ENCODE measurements at places on chromosomes 4 and X.

DNA sequence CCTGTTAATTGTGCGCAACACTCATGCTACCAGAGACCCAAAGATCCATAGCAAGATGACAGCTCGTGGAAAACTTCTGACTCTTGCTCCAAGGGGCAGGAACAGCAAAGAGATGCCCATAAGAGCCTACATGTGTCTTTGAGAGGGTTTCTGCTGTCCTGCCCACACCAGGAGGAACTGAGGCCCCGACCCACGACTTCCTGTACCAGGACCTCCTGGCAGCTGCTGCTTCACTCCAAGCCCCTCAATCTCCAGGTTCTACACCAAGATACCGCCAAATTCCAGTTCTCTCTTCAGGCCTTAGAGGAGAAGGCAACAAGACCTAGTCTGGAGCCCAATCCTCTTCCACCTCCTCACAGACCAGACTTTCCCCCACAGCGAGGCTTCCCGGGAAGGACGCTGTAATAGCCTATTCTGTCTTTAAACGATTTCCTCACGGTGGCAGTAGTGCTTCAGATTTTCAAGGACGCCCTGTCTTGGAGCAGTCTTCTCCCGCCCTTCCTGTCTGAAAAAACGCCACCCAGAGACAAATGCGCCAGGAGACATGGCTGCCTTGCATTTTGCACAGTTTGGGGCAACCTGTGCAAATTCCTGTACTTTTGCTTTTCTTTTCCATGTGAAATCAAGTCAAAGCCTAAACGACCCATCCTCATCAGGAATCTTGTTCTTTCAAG, 230.2 kb upstream of the STK26 start:
- peak; percentile 75 for DNase-seq

DNA sequence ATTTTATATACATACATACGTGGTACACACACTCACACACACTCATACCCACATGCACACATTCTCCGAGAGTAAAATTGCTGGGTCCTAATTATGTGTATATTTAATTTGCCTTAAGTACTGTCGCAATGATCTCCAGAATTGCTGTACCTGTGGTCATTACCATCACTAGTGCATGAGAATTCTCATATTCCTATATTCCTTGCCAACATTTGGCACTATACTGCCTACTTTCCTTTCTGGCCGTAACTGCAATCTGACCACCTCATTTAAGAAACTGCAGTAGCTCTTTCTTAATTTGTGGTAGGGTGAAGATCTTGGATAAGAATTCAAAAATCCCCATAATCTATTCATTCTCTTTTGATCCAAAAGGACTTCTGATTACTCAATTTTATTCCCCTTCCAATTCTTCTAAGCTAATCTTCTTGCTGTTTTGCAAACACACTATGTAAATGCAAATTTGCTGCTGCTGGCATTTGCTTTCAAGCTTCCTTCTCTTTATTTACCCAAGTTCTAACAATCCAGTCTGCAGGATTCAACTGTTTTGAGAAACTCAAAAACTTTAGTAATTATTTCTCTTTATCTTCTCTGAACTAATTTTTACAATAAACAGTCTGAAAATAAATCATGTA, 45.1 kb downstream of the ASIC5 start:
- no peak for DNase-seq

DNA sequence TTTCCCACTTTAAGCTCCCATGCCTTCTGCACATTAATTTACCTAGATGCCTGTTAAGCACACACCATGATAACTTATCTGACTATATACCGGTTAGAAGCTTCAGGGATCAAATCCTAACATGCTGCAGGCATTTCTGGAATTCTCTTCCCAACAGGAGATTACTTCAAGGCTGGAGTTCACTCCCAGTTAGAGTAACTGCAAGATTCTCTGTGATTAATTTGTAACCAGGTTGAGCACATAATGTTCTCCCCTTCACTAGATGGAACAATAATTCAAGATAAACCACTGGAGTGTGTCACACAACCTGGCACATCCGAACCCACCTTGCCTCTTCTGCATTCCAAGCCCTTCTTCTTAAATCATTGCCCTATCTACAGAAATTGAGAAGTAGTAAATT, 11.8 kb upstream of the UGT2A3 start:
- no peak for DNase-seq

DNA sequence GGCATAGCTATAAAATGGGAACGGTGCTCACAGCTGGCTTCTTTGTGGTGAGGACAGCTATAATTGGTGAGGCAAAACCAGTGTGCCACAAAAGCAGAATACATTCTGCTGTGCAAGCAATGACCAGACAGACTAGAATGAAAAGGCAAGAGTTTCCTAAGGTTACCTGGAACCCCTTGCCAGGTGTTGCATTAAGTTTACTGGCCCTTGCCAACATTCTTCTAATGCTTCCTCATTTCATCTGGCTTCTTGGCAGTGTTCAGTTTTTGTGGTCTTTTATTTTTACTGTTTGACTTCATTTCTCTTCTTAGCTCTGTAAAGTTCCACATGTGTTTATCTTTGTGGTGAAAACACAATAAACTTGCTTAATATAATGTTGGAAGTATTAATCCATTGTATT, 131.4 kb downstream of the PTTG2 start:
- no peak for DNase-seq

DNA sequence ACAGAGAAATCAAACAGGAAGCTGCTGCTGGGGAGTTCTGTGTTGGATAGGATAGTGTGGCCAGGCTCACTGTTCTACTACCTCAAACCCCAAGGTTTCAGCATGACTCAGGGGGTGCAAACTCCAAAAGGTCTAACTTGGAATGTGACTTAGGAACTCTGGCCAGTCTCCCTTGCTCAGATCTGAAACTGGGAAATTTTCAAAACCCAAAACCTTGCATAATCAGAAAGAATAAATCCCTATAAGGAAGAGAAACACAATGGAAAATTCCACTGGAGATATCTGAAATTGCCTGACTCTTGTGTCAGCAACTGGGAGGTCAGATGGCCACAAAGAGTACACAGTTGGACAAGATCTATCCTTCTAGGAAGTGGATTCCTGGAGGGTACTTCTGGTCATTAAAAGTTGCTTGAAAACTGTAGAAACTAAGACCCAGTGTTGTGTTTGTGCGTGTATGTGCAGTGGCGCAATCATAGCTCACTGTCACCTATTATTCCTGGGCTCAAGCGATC, 58.0 kb downstream of the PPEF2 start:
- peak; percentile 77 for DNase-seq

GRCh38 chr4:25667931-25668557, 12.4 kb downstream of the SLC34A2 start:
- DNase-seq = peak; percentile 18

DNA sequence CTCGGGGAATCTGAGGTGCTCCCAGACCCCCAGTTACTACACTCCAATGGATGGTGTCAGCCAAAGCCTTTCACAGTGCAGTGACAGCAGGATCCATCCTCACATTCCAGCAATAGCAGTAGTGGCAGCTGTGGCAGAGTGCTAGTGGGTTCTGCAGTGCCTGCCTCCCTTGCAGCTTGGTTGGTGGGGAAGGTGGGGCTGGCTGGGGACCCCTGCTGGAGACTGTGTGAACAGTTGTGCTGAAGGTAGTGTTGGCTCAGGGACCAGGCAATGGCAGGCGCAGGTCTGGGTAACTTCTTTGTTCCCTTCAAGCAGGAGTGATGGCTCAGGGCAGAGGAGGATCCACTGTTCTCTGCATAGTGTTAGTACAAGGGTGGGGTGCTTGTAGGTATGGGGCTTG, 343.7 kb upstream of the TRAM1L1 start:
- DNase-seq = no peak

DNA sequence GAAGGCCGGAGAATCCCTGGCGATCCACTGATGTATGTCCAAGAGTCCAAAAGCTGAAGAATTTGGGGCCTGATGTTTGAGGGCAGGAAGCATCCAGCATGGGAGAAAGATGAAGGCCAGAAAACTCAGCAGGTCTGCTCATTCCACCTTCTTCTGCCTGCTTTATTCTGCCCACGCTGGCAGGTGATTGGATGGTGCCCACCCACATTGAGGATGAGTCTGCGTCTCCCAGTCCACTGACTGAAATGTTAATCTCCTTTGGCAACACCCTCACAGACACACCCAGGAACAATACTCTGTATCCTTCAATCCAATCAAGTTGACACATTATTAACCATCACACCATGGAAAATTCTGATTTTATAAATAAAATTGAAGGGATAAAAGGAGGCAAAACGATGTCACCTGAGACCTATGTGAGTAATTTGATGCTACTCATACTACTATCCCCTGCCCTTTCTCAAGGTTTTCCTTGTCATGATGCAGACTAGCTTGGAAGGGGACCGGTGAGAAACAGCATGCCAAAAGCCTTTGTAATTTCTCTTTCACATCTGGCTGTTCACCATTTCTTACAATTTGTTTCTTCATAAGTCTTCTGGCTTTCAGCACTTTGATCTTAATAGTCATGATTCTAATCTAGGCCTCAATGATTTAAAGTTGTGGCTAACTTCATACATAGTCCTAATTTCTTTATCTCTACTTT, 9.7 kb upstream of the PYURF start:
- DNase-seq = no peak

- no peak for DNase-seq
These were observed 91.1 kb downstream of the SCFD2 start for GRCh38 chr4:53274609-53275268.

DNA sequence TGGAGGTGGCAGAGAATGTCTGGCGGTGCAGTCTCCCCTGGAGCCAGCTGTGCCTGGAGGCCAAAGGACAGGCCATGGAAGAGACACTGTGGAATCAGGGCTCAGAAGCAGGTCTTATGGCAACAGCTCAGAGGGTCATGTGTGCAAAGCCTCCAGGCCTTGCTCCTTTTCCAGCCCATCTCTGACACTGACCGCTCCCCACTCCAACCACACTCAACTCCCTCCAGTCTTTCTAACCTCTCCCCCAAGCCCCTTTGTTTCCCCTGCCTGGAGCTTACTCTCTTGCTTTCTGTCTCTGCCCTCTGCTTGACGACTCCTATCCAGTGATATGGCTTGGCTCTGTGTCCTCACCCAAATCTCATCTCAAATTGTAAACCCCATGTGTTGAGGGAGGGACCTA, 34.2 kb upstream of the CRMP1 start:
- DNase-seq = no peak

DNA sequence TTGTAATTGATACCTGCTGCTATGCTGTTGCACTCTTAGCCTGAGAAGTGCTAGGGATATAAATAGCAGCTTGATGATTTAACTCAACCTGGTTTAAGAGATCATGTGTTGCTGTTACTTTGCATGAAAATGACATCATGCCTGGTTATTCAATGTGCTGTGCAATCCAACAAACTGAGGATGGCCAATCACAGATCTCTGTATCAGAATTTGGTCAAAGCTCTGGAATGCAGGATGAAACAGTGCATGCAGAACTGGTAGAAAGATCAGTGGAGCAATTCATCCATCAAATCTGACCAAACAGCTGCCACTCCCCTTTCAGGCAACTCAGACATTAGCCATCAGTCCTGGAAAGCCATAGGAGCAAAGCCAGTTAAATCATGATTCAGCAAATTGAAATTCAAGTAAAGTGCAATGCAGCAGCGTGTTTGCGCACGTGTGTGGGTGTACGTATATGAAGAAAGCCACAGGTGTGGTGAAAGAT, 160.3 kb upstream of the RASGEF1B start:
- DNase-seq = peak; percentile 95

DNA sequence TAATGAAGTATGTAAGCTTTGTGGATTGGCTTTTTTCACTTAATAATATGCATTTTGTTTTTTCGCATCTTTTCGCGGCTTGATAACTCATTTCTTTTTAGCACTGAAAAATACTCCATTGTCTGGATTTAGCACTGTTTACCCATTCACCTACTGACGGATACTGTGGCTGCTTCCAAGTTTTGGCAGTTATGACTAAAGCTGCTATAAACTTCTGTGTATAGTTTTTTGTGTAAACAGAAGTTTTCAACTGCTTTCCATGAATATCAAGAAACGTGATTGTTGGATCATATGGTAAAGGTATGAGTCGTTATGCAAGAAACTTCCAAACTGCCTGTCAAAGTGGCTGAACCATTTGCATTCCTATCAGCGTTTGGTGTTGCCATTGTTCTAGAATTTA, 87.6 kb downstream of the BMP3 start:
- DNase-seq = no peak

DNA sequence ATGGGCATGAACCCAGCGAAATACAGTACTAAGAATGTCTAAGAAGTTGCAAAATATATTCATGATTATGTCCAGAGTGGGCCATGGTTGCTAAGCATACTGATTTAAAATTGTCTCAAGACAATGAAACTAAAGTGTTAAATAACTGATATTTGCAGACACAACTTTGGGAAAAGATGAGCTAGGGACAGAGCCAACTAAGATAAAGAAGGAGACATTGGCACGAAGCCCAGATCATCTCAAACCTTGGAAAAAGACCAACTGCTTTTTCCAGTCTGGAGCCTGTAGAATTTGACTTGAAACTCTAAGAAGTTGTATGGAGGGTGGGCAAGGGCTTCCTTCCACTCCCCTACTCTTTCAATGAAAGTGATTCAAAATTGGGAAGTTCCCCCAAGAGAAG, 108.5 kb upstream of the GLRA2 start:
- no peak for DNase-seq

GRCh38 chr4:147960971-147961370, 229.1 kb downstream of the ARHGAP10 start:
- DNase-seq = no peak

DNA sequence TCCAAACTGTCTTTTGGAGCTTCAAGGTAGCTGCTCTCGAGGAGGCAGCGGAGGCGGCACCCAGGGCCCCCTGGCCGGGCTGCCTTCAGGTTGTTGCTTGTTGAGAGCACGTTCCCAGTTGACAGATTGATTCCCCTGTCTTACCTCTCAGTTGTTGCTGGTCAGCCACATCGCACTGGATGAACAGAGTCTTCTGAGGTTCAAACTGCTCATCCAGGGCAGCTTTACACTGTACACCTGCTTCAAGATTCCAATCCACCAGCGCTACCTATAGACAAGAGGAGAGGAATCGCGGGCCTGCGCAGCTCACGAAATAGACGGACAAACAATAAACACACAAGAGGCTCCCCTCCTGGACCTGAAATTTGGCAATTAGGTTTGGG, 497 bp downstream of the HPGD start:
- DNase-seq = no peak

- DNase-seq = no peak
These were observed 191.6 kb downstream of the VEGFC start for GRCh38 chr4:176601124-176601523.

- DNase-seq = no peak
These were observed 357.9 kb downstream of the UNC5C start for GRCh38 chr4:95190751-95191436.

DNA sequence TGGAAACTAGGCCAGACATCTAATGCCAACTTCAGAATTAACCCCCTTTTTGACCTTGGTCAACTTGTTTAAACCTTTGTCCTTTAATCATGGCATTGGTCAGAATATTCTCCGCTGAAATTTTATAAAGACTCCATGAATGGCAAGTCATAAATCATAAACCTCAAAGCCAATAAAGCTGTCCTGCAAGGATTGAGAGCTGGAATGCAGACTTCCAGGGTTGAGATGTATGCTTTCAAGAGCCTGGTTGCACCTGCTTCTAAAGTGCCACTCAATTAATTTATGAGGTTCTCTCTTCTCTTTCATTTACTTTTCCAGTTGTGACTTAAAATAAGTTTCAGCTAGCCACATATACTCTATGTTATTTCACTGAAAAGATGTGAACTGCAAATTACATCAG, 136.2 kb upstream of the HCCS start:
- no peak for DNase-seq

- DNase-seq = no peak
These were observed 642.9 kb downstream of the STPG2 start for GRCh38 chr4:97500423-97500822.

Measured in stromal cell of bone marrow (primary cell).